Immature natural killer cell (primary cell): ENCODE measurements at places on chromosomes 1 and 21. TPM values are rescaled to one million over a fixed set of nuclear protein-coding genes. Genes with fewer than 3 reads are reported as not detected.

- no peak for DNase-seq
Observed at GRCh38 chr1:203444171-203444576, 31.4 kb upstream of the PRELP start.

DNA sequence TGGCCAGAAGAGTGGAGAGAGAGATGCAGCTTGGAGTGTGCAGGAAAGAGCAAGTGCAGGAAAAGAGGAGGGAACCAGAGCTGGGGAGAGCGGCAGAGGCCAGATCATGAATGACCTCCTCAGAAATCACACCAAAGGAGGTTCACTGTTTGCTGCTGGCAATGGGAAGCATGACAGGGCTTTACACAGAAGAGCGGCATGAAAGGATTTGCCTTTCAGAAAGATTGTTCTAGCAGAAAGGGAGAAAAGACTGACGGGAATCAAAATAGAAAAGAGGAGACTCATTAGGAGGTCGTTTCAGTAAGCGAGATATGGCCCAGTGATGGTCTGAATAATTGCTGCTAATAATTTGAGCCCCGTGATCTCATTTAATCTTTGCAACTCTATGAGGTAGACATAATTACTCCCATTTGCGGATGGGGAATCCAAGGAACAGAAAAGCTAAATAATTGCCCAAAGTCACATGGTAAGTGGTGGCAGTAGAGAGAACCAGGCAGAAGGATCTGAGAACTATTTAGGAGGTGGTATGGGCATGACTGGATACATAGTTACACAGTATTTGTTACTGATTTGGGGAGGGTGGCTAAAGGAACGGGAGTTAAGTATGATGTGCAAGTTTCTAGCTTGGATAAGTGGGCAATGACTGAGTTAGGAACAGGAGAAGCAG, 12.5 kb upstream of the HNRNPR start:
- DNase-seq, result no peak

GRCh38 chr1:2526824-2527555, 594 bp upstream of the PANK4 start:
- no peak for DNase-seq

- DNase-seq, result no peak
Observed at GRCh38 chr1:36990928-36991327, 43.4 kb downstream of the GRIK3 start.

DNA sequence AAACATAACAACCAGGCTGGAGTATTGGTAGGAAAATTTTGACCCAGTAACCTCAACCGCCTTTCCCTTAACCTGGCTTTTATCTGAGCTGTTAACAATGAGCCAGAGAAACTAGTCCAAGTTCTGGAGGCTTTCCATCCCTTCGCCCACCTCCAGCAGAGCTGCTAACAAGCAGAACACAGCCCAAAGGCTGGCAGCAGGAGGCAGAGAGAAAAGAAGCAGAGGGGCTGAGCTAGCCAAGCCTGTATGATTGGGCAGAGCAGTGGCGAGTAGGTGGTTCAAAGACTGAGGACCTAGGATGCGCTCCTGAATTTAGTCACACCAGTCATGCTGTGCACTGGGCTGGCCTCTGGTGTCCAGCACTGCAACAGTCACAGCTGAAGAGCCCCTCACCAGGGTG, 123.0 kb downstream of the TNR start:
- no peak for DNase-seq

DNA sequence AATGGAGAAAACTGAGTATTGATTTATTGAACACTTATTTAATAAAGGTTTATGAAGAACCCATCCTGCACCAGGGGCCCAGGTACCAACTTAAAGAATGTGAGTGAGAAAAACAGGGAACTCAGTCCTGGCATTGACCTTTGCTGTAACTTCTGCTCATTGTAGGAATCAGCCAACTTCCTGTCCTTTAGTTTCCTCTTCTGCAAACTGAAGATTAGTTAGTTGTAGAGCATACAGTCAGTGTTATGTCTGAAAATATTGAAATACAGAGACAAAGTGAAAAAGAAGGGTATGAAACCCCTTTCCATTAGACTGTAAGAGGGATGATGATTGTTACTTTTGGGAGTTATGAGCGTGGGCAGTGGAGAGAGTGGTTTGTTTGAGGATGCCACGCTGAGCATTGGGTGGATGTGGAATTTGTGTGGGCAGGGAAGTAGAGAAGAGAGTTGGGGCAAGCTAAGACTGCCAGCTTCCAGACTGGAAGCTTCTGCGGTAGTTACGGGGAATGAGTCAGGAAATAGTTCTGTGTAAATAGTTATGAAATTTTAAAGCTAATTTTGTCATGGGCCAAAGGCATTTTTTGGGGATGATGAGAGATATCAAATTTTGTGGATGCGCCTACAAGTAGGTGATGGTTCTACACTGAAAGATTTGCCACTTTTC, 89.2 kb downstream of the GPR88 start:
- DNase-seq, result no peak

GRCh38 chr1:191536791-191537429, 621.4 kb upstream of the RGS18 start:
- no peak for DNase-seq

DNA sequence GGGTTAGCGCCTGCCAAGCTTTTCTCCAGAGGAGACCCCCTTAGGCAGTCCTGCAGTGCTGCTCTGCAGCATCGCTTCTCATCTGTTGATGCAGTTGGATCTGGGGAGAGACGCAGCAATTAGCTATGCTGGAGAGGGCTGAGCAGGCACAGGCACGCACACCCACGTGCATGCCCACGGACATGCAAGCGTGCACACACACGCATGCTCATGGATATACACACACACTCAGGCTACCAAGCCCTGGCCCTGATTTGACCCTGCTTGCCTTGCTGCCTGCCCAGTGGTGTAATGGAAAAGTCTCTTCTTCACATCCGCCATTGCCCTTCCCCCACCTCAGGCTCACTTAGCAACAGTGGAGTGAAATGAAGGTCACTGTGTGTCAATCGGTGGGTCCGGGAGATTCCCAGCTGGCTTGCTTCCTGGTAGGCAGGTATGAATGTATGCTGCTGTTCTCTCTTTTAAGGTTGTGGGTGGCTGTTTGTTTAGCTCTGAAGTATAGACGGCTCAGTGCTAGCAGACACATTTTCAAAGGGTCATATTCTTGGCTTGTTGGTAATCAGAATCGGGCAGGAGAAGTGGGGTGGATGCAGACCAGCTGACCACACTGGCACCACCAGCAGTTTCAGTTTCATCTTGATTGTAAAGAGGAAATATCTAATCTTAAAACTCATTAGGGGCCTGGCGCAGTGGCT, 9.5 kb downstream of the ATP1B1 start:
- peak; percentile 45 for DNase-seq

DNA sequence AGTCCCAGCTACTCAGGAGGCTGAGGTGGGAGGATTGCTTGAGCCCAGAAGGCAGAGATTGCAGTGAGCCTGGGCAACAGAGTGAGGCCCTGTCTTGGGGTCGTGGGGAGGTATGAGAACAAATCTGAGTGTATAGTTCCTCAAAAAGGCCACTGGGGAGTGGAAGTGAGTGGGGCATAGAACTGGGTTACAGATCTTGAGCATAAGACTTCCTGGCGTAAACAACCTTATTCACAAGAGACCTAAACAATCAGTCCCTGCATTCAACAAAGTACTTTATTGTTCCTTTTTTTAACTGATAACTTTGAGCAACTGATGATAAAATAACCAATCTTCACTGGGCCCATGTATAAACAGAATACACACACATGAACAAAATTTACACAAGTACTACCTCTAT, 72.7 kb upstream of the MUTYH start:
- no peak for DNase-seq

DNA sequence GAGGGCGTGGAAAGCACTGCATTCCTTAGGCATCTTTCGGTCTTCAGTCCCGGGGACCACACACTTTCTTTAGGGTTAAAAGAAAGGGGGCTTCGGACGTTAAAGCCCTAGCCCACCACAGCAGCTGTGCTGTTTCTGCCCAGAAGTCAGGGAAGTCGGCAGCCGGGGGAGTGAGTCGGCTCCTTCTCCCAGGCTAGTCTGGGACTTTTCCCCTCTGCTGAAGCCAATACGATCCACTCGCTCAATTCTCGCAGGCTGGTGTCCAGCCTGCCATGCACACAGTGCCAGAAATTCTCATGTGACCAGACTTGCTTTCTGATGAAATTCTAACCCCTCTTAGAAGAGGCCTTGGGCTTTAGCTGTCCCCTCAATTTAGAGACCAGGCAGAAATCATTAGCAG, 67.7 kb downstream of the BCAR3 start:
- no peak for DNase-seq

DNA sequence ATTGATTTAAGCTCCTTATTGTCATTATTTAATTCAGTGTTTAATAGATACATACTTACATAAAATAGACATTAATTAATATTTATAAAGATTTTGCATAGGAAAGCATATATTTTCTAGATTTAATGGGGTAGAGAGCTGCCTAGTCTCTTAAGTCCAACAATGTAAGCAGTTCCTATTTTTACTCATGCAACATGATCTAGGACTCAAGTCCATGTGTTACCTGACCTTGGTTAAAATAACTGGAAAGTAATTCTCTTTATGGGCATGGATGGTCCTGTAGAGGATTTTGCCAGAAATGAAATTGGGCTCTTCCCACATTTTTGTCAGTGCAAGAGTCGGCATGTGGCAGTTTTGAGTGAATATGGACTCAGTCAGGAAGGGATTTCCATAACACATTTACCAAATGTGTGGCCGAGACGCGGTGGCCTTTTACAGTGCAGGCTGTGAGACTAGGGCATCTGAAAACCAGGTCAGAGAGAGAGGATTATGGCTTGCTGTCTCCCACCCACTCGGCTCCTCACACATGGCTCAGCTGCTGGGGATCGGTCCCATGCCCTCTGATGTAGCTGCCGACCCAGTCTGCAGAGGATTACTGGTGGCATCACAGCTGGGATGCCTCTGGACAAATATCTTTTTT, 6.2 kb upstream of the KIF1B start:
- DNase-seq, result no peak

DNA sequence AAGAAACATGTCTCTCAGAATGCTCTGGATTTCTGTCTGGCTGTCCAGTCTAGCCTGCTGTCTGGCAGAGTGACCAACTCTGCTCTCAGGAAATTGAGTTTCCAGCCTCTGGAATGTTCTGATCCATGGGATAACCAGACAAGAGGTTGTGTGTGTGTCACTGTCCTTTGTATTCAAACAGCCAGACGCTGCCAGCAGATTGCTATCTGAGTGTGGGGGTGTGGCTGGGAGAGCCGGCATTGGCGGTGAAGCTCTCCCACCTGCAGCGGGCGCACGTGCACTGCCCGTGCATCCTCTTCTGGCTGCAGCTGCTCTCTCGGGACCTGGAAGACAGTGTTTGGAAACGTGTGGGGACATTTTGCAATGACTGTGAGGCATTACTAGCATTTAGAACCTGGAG, 26.1 kb downstream of the PKP1 start:
- no peak for DNase-seq

GRCh38 chr1:101215363-101216011, 21.3 kb upstream of the S1PR1 start:
- no peak for DNase-seq

DNA sequence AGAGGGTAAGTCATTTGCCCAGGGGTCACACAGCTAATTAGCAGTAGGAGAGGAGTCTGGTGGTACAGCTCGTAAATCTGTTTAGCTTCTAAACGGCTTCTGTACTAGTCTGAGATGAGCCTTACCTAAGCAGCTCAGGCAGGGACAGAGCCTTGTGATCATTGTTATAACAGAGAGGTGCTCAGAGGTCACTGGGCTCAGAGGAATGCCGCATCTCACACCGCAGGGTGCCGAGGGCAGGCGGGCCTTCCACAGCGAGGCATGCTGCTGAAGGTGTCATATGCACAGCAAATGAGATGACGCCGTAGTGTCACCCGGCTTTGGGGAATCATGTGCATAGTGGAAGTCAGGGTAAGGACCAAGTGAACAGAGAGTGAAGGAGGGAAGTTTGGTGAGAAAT, 305.2 kb upstream of the FMN2 start:
- DNase-seq, result no peak

The S100A1 gene
- not detected for polyA plus RNA-seq

The ANKRD45 gene
- polyA plus RNA-seq, result not detected

The SLC25A33 gene
- 7.4 TPM for polyA plus RNA-seq

The KIF26B gene
- 0.07 TPM for polyA plus RNA-seq

The GPR25 gene
- polyA plus RNA-seq, result 14.8 TPM

The TEX35 gene
- polyA plus RNA-seq, result not detected

The WLS gene
- polyA plus RNA-seq, result not detected
